Stomach (tissue), 19 donors: ENCODE measurements at places on chromosomes 13 and 19. TPM values are rescaled to one million over a fixed set of nuclear protein-coding genes. Genes with fewer than 3 reads are reported as not detected.

- DNase-seq, result no peak
These were observed 457.9 kb downstream of the FGF9 start for GRCh38 chr13:22128441-22129408.

DNA sequence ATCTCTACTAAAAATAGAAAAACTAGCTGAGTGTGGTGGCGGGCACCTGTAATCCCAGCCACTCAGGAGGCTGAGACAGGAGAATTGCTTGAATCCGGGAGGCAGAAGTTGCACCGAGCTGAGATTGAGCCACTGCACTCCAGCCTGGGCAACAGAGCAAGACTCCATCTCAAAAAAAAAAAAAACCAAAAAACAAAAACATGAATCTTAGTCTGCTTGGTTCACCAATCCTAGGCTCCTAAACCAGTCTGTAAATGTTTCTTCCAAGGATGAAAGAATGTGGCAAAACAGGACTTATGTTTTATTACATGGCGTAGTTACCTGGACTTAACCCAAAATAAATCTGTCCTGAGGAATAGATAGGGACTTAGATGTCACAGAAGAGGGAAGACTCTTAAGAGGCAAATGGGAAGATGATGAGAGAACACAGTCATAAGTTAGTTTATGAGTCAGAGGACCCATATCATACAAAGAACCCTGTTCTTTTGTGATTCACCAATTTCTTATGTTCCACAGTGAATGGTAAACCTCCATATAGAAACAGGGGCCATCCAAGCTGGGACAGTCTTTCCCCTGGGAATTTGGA, 6.9 kb upstream of the FBXL3 start:
- DNase-seq, result no peak

DNA sequence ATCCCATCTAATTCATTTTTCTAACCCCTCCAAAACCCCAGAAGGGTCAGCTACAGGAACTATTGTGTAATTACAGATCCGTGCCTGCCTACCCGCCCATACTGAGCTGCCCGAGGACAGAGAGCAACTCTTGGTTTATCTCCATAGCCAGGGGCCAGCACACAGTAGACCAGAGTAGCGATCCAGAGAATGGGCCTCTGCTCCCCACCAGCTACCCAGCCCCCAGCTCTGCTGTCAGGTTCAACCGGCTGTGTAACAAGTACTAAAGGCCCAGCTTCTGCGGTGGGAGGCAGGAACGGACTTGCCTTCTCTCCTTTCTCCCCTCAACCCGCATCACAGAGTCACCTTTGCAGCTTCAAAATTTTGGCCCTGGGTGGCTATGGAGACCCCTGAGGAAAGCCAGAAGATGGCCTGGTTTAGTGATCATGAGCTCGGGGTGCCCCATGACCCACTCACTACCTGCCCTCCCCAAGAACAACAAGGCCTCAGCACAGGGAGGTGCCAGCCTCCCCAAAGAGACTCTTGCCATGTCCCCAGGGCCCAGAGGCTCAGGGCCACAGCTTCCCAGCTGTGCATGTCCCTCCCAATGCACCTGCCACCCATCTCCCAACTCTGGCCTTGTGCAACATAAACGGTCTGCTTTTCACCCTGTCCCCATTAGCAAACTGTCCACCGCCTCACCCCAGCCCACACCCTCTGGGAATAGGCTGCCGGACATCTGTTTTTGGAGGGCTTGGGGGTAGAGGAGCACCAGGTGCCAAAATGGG, 5.7 kb downstream of the CALM3 start:
- peak; percentile 5 for DNase-seq

Gene GSX1
- not detected for total RNA-seq

DNA sequence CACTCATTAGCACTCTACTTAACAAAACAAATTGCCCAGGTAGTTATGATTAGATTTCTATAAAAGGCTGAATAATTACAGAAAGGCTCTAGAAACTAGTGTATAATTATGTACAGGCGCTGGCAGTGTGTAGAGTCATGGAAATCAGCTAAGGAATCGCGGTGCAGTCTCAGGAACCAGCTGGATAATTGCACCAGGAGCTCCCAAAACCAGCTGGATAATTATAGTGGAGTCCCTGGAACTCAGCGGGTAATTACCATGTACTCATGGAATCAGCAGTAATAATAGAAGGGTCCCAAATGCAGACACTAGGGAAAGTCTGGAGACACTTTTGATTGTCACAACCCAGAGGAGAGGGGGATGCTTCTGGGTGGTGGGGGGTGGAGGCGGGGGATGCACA, 23.2 kb upstream of the TTYH1 start:
- DNase-seq, result no peak

DNA sequence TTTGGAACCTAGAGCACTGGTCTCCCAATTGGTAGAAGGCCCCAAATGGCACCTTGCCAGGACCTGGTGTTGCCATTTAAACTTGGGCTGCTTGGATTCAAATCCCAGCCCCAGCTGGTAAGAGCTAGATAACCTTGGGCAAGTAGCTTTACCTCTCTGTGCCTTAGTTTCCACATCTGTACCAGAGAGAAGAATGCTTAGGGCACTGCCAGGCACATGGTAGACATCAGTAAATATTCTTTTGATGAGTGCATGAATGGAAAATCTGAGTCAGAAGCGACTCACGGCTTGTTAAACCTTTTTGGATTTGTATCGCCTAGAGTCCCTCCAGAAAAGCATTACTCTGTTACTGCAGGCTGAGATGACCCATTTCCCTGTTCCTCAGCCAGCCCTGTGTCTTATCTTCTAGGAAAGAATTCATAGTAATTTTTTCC, 90.9 kb downstream of the SIPA1L3 start:
- peak; percentile 47 for DNase-seq

- DNase-seq, result peak; percentile 94
These were observed 5.5 kb downstream of the IER2 start for GRCh38 chr19:13155472-13156359.

DNA sequence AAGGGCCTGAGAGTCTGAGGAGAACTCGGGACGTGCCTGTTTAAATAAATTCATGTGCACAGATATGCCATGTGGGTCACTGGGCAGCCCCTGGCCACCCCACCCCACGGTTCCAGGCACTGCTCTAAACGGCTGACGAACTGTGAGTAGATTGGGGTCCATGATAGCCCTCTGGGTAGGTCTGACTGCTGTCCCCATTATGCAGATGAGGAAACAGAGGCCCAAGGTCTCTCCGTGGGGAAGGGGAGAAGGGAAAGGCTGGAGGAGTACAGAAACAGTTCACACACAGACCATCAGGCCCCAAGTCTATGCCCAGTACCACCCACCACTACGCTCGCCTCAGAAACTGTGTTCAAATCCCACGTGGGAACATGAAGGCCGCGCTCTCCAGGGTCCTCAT, 14.1 kb downstream of the ZNF787 start:
- no peak for DNase-seq

- no peak for DNase-seq
These were observed 1.6 kb upstream of the ADAMTS10 start for GRCh38 chr19:8611877-8612806.

- peak; percentile 37 for DNase-seq
These were observed 932 bp upstream of the ZNF486 start for GRCh38 chr19:20165971-20166592.

- no peak for DNase-seq
These were observed 147.2 kb downstream of the MIPEP start for GRCh38 chr13:23741879-23742510.

- no peak for DNase-seq
These were observed 273.4 kb downstream of the DCLK1 start for GRCh38 chr13:35857769-35858168.

- DNase-seq, result no peak
These were observed 35.1 kb downstream of the NAXD start for GRCh38 chr13:110650436-110650835.

GRCh38 chr19:58123354-58123753, 25.3 kb upstream of the ZSCAN18 start:
- no peak for DNase-seq

DNA sequence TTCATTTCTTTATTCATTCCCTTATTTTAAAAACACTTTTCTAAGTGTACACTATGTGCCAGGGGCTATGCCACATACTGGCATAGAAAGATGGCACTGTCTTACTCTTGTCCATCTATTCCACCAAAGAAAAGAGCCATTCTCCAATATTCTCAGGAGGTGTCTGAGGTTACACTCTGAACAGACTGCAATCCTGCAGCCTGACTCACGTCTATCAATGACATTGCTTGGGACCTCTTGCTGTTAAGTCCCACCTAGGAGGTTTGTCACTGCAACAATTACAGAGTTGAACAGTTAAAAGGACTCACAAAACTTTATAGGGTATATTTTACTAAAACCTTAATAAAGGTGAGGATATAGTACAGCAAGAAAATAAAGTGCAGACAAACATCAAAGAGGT, 512.9 kb upstream of the HTR2A start:
- DNase-seq, result no peak

- no peak for DNase-seq
These were observed 264.5 kb upstream of the TSHZ3 start for GRCh38 chr19:31613683-31614219.

Gene PRKD2
- total RNA-seq, result 18.5 TPM

- DNase-seq, result no peak
These were observed 24.4 kb upstream of the NMRK2 start for GRCh38 chr19:3908266-3909054.

DNA sequence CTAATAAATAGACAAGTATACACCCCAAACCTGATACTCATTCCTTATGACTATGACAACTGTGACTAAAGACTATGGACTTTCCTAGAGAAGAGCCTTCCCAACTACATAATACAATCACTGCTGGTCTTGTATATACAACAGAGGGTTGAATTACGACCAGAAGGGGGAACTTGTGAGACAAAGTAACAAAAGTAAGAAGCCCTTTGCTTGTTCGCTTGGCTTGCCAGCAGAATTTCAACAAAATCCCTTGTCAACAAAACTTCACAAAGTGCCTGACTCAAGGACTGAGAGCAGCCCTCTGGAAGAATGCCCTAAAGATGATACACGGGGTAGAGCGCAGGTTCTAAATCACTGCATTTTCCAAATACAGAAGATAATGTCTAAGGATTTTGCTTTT, 99.4 kb downstream of the WASF3 start:
- peak; percentile 30 for DNase-seq

GRCh38 chr19:28468701-28469459, 744.1 kb downstream of the UQCRFS1 start:
- no peak for DNase-seq

Gene EXOC3L2
- 1.3 TPM for total RNA-seq

- no peak for DNase-seq
These were observed 80.8 kb downstream of the KL start for GRCh38 chr13:33096886-33097605.

DNA sequence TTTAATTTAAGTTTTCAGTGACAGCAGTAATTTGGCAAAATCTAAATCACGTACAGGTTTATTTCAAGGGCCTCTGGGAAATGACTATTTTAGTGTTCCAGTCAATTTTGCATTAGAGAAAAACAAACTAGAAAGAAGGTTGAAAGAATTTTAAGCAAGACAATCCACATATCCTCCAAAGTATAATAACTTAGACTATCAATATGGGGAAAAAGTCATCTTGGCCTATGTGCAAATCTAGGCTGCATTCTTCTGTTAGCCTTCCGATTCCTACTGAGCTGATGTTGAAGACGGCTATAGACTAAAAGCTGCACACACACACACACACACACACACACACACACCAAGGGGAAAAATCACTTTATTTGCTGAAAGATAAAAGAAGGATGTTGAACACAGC, 81.3 kb downstream of the SLITRK6 start:
- no peak for DNase-seq

- DNase-seq, result no peak
These were observed 253.3 kb upstream of the TSHZ3 start for GRCh38 chr19:31602548-31602947.

DNA sequence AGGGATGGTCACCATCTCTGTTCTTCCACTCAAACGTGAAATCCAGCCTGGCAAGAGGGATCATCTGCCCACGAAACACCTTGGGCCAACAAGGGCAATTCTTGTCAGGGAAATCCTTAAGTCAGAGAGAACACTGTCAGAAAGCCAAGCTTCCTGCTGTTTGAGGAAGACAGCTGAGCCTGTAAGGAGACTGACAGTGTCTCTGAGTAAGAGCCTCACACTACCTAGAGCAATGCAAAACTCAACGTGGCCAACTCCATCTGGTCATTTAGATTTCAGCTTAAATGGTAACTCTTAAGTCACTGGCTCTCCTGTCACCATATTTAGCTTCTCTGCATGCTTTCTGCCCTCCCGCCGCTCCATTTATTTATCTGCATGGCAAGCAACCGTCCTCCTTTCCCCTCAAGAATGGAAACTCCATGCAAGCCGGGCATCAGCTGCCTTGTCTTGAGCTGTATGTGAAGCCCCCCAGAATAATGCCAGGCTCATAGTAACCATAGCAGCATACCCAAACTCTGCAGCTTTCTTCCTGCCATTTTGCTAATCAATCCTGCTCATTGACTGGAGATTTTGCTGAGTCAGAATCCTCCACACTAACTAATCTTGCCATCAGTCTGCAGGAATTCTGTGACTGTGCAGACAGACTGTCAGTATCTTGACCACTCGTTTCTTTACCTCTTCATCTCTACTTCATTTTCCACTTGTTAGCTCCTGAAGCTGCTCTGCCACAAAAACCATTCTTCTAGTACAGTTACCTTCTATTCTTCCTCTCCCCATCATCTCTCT, 159.8 kb downstream of the IRS2 start:
- DNase-seq, result no peak

- peak; percentile 8 for DNase-seq
These were observed 19.0 kb downstream of the TSHZ3 start for GRCh38 chr19:31330237-31330636.

DNA sequence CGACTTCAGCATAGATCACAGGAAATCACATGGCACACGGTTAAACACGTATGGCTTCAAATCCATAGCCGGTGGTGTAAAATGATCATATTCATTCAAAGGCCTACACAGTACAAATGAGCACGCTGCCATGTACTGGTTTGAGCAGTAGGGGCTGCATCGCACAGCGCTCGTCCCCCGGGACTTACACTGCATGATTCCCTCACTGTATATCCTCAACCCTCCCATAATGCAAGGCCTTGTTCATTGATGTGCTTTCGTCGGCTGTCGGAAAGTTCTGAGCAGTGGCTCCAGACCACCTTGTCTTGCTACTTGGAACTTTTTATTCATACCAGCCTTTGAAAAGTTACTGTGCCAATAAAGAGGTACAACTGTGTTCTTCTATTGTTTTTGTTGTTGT, 578.2 kb downstream of the MYO16 start:
- no peak for DNase-seq

- DNase-seq, result peak; percentile 87
These were observed 8.0 kb downstream of the CCDC194 start for GRCh38 chr19:17385878-17386611.

GRCh38 chr13:47521890-47522487, 479.1 kb downstream of the SUCLA2 start:
- DNase-seq, result no peak

DNA sequence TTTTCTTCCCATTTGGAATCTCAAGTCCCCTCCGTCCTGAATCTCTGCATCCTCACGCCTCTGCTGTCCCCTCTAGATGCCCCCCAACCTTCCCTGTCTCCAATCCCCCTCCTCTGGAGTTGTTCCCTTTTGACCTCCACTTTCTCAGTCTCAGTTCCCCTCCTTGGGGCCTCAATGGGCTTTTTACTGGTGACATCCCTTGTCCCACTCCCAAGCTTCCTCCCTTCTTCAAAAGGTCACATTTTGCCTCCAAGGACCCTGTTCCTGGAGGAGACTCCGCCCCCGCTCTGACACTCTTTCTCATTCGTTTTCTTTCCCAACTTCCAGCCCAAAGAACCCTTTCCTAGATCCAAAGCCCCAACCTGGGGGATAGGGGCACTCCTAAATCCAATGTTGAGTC, 1.0 kb downstream of the AP2S1 start:
- DNase-seq, result no peak

Gene MTUS2
- total RNA-seq, result 3.5 TPM

Gene CBLC
- 13.2 TPM for total RNA-seq

Gene EDDM13
- not detected for total RNA-seq

- DNase-seq, result no peak
These were observed 3.7 kb upstream of the GP6 start for GRCh38 chr19:55041627-55042343.
